ENCODE measurements at places on chromosomes 7 and 10.

GRCh38 chr7:116698396-116698795, 26.4 kb downstream of the MET start:
- DNase-seq, result no peak

GRCh38 chr7:45704683-45705016, 130.5 kb downstream of the ADCY1 start:
- no peak for DNase-seq

- peak; percentile 65 for DNase-seq
Observed at GRCh38 chr10:101694674-101695403, at the start of gene FBXW4. Gene FBXW4, minus strand, starts transcription at chr10:101695170. Its CDS starts 65 bp downstream, at chr10:101695105.

DNA sequence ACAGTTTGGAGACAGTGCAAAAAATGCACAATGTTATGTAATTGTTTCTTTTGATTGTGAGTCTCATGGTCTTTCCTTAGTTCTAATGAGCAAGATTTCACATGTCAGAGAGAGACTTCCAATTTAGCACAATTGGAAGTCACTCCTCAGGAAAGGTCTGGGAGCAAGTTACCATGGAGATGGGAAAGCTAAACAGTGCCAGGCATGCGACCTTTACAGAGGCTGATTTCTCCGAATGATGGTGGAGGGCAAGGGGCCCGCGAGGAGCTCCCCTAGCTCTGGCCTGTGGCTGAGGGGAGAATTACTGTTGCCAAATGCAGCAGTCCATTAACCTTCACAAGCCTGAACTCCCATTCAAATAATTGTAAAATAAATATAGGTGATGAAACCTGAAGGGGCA, 59.3 kb downstream of the CDCA7L start:
- DNase-seq, result no peak

DNA sequence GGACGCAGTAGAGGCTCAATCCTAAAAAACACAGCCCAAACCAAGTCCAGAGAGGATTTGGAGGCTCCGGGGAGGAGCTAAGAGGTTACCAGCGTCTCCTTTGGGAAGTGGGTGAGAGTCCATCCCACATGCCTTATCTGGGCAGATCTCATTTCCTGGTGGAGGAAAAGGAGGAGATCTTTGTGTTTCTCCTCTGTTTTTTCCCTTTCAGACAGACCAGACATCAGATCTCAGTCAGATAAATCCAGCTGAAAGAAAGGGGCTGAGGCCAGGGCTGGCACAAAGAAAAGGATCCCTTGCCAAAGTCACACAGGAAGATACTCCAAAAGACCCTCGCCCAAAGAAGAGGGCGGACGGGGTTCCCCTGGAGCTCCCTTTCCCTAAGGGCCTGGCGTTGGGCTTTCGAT, 58.3 kb upstream of the COMTD1 start:
- DNase-seq, result no peak

DNA sequence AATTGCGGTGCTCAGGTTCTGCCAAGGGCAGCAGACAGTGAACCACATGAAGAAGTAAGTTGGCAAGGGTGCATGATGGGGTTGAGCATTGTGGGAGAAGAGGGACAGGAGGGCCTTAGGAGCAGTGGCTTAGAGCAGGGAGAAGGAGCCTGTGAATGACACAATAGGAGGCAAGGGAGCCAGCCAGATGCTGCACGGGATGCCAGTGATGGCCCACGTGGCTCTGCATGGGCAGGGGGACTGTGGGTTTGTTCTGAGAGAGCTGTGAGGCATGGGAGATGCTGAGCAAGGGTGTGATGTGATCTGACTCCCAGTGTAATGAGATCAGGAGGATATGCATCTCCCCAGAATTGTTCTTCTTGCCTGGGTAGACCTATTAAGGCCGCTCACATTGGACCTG, 60.9 kb downstream of the C10orf90 start:
- no peak for DNase-seq

GRCh38 chr7:103447073-103447960, 1.3 kb upstream of the SLC26A5 start:
- DNase-seq, result no peak

GRCh38 chr7:87608431-87608830, 7.7 kb upstream of the ABCB1 start:
- DNase-seq, result no peak

DNA sequence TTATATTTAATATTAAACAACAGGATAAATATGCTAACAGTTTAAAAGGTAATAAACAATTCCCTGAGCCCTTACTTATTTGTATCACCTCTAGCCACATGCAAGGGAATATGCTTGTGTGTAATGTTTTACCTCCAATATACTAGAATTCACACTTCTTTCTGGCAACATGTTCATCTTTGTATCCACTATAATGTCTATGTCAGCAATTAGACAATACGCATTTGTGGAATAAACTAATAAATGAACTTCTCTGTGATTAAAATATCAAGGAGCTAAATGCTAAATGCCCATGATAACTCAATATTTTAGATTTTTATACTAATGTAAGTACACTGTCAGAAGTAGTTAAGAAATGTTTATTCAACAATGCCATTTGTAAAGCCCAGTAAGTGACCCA, 350.5 kb downstream of the DGKB start:
- DNase-seq, result no peak

DNA sequence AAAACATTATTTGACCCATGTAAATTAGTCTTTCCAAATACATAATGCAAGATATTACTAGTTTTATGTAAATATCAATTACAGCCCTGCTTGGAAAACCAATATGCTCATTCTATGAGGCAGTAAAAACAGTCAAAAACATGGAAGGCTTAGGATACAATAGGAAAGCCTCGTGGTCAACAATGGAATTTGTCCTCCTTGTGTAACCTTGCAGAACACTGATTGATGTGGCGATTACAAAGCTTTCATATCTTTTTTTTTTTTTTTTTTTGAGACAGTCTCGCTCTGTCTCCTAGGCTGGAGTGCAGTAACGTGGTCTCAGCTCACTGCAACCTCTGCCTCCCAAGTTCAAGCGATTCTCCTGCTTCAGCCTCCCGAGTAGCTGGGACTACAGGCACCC, 157.3 kb upstream of the BET1 start:
- DNase-seq, result no peak

- no peak for DNase-seq
Observed at GRCh38 chr7:104012835-104013234, 23.4 kb upstream of the RELN start.

GRCh38 chr10:91043173-91043910, 122.5 kb upstream of the ANKRD1 start:
- DNase-seq, result no peak

- no peak for DNase-seq
Observed at GRCh38 chr10:3348564-3348963, 176.0 kb upstream of the PITRM1 start.

DNA sequence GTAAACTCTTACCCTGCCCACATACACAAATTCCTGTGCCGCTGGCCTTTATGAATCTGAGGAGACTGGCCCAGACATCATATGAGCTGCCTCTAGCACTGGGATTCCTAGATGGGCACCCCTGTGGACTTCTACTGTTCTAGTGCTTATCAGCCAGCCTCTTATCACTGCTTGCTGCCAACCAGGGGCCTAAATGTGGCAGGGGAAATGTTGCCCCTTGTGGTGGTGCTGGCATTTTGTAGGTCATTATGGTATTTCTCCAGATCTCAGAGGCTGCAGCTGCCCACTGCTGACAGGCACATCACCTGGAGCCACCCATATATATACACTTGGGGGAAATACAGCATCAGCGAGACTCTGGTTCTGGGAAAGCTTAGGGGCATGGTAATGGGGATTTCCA, 5.4 kb downstream of the SFR1 start:
- no peak for DNase-seq

GRCh38 chr7:101952355-101953247, 135.2 kb downstream of the CUX1 start:
- no peak for DNase-seq

- no peak for DNase-seq
Observed at GRCh38 chr7:47799524-47799923, 148.7 kb downstream of the PKD1L1 start.

DNA sequence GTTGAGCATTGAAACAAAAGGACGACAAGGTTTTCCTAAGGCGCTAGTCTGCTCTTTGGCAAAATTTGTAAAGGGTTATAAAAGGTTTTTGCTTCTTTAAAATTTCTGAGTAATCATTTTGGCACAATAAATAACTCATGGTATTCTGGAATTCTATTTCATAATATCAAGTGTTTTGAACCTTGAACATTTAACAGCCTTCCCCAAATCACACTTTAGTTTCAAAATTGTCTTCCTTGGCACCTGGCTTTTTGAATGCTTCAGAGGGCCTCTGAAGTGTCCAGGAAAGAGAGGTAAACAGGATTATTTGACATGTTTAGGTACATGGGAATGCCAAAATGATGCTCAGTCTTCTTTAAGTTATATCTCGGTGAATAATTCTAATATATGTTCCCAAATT, 220.8 kb downstream of the PHF14 start:
- DNase-seq, result no peak

DNA sequence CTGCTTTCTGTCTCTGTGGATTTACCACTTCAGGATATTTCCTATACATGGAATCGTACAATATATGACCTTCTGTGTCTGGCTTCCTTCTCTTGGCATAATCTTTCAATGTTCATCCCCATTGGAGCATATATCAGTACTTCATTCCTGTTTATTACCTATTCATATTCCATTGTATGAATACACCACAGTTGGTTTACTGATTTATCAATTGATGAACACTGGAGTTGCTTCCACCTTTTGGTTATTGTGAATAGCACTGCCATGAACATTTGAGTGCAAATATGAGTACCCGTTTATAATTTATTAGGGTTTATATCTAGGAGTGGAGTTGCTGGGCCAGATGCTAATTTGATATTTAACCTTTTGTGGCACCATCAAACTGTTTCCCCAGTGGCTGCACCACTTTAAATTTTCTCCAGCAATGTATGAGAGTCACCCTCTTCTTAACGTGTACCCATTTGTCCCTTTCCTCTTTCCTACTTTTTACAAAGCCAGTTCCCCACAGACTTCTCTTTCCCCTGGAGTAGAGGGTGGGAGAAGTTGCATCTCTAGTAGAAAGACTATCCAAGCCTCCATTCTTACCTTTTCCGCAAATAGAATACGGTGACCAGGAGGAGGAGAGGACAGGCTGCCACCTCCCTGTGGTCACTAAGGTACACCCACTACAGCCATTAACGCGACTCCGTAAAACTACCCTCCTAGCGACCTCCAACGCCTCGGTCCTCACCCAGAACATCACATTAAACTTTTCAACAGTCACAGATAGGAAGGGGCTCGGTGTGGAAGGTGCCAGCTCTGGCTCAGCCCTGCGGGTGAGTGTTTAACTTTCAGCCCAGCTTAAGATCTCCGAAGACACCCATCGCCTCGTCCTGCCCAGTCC, 25.6 kb downstream of the SCD start:
- DNase-seq, result no peak

DNA sequence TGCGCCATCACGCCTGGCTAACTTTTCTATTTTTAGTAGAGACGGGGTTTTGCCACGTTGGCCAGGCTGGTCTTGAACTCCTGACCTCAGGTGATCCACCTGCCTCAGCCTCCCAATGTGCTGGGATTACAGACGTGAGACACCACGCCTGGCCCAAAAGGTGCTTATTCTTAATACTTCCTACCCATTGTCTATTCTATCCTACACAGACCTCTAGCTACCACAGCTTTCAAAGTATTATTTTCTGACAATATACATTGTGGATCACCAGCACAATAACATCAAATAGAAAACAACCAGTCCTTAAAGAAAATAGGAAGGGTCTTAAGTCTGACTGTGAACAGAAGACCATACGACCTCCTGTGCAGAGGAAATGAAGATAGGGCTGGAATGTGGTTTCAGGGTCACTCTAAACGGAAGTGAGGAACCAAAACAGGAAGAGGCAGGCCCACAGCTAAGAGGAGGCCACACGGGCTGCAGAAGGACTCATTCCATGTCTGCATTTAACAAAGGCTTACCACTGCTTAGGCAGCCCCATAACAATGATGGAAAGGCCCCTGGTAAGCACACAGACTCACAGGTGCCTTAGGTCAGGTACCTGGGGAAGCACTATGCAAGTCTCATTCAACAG, 115.2 kb downstream of the ZFAND4 start:
- no peak for DNase-seq

DNA sequence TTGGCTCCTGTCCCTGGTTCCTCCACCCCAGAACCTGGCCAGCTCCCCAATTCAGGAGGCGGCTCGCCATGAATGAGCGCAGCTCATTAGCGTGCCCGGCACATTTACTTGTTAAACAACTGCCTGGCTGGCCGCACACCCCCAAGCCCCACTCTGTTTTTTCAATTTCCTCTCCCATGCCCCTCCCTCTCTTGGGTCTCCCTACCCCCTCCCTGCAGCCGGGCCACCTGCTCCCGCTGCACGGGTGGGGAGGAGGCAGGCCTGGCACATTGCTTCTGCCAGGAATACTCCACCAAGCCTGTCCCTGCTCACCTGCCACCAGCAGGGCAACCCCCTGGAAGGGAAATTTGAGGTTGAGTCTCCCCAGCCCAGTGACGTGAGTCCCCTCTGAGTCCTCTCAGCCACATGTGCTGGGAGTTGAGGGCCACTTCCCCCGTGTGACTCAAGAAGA, 2.5 kb upstream of the SLIT1 start:
- DNase-seq, result no peak

DNA sequence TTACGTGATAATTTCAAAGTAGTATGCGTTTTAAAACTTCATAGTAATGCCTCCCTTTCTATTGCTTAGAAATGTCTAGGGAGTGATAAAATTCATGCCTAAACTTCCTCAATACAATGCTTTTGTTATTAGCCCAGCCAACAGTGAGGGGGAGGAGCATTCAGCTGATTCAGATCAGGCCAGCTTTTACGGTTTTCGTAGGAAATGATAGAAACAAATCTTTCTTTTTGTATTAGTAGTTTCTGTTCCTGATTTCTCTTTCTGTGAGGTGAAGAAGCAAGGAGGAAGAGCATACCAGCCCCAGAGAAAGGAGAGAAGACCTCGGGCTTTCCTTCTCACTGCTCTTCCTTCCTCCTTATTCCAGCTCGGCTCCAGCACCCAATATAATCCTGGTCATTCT, 35.2 kb upstream of the ITPRID1 start:
- DNase-seq, result no peak

DNA sequence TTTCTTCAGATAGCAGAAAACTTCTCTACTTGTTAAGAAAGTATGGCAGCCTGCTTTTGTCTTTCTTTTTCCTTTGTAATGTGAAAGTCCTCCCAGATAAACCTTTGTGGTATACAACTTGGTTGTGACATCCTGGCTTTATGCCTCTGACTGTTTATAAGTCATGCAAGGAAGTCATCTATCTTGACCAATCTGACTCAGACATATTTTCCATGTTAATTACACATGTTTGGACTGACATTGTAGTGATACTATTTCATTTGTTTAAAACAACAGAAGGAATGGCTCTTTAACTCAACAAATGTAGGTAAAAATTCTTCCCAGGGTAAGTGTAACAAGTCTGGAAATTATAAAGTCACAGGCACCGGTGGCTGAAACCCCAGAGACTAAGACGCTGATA, 341.6 kb upstream of the MEOX2 start:
- no peak for DNase-seq

Data from stimulated activated naive CD4-positive, alpha-beta T cell treated with Interleukin-2 at 50 U/mL for 16 hours (primary cell).